ENCODE measurements at places on chromosomes 6 and 20. TPM values are rescaled to one million over a fixed set of nuclear protein-coding genes. Genes with fewer than 3 reads are reported as not detected.

The APOM gene
- total RNA-seq = 0.72 TPM

The PTCHD4 gene
- total RNA-seq = 0.88 TPM

The NHLRC1 gene
- total RNA-seq = 2.0 TPM

The OLIG3 gene
- total RNA-seq = not detected

The BPIFA1 gene
- not detected for total RNA-seq

The OR2J3 gene
- not detected for total RNA-seq

The CCN2 gene
- 283 TPM for total RNA-seq

The IL17A gene
- not detected for total RNA-seq

The FUT9 gene
- total RNA-seq = not detected

The MAK gene
- total RNA-seq = not detected

The ENPP5 gene
- 0.14 TPM for total RNA-seq

The HLA-DRA gene
- total RNA-seq = 0.72 TPM

The CST2 gene
- not detected for total RNA-seq

The VNN1 gene
- 0.57 TPM for total RNA-seq

The KCNG1 gene
- 61.6 TPM for total RNA-seq

The RTEL1 gene
- 29.5 TPM for total RNA-seq

The CLDN20 gene
- not detected for total RNA-seq

The IL17F gene
- total RNA-seq = not detected

The CCN5 gene
- total RNA-seq = 1.3 TPM

The SLC13A3 gene
- total RNA-seq = 4.6 TPM

The PRKN gene
- total RNA-seq = not detected

The ARMC12 gene
- total RNA-seq = not detected

The BIRC7 gene
- 0.29 TPM for total RNA-seq

The HFE gene
- 16.9 TPM for total RNA-seq

The GJA10 gene
- total RNA-seq = not detected

The TTK gene
- 54.8 TPM for total RNA-seq

The DLL1 gene
- total RNA-seq = 0.86 TPM

The HLA-DQB1 gene
- 0.43 TPM for total RNA-seq

The CNBD2 gene
- 2.3 TPM for total RNA-seq

The TREM1 gene
- total RNA-seq = 0.29 TPM

The GNRH2 gene
- not detected for total RNA-seq

The VSTM2L gene
- 0.22 TPM for total RNA-seq

The SOBP gene
- 1.9 TPM for total RNA-seq

The KCNQ2 gene
- total RNA-seq = not detected

The PRL gene
- not detected for total RNA-seq

The DLK2 gene
- total RNA-seq = 0.57 TPM

The RXRB gene
- total RNA-seq = 23.5 TPM

The ETV7 gene
- total RNA-seq = 0.29 TPM

The VSX1 gene
- not detected for total RNA-seq

The ZGPAT gene
- total RNA-seq = 20.6 TPM

The PAK5 gene
- not detected for total RNA-seq

The SLC16A10 gene
- 0.43 TPM for total RNA-seq

The TEAD3 gene
- 26.9 TPM for total RNA-seq

All from placental pericyte (primary cell).